ENCODE measurements at places on chromosomes 5 and 9. TPM values are rescaled to one million over a fixed set of nuclear protein-coding genes. Genes with fewer than 3 reads are reported as not detected.

The TAL2 gene
- not detected for total RNA-seq

The SSNA1 gene
- 62.4 TPM for total RNA-seq

The TMEM267 gene
- total RNA-seq = 19.8 TPM

The DCANP1 gene
- total RNA-seq = not detected

The CYSTM1 gene
- 13.5 TPM for total RNA-seq

The IFNA13 gene
- total RNA-seq = not detected

Data from activated naive CD8-positive, alpha-beta T cell treated with anti-CD3 and anti-CD28 coated beads, Interleukin-2, amount 10 ng/mL, durations not matched to agents 7 days and 5 days (primary cell).